ENCODE measurements at places on chromosomes 12 and 14. TPM values are rescaled to one million over a fixed set of nuclear protein-coding genes. Genes with fewer than 3 reads are reported as not detected.

DNA sequence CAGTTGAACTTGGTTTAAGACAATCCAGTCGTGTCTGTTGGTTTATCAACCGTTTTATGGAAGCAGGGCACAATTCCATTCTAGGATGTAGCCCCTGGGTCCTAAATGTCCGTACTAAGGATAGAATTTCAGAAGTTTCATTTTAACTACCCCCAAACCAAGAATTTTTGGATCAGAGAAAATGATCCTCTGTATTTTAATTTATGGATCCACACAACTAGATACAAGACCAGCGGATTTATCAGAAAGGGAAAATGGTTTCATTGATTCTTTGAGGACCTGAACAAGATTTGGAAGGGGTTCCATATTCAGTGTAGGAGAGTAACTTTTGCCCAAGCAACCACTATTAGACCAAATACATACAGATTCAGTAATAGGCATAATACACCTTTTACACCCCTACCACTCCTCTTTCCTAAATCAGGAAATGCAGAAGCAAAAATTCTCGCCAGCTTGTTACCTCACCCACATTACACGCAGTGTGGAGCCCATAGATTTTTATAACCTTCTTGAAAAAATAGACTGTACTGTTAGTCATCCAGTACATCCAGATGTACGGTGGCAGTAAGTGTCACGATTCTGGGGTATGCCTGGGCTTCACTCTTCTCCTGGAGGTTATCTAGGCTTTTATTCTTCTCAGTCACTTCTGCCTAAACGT is 1.4 kb upstream of the FBXL14 start:
- no peak for DNase-seq

GRCh38 chr12:25241167-25242020 is 9.3 kb downstream of the KRAS start:
- peak; percentile 28 for DNase-seq

DNA sequence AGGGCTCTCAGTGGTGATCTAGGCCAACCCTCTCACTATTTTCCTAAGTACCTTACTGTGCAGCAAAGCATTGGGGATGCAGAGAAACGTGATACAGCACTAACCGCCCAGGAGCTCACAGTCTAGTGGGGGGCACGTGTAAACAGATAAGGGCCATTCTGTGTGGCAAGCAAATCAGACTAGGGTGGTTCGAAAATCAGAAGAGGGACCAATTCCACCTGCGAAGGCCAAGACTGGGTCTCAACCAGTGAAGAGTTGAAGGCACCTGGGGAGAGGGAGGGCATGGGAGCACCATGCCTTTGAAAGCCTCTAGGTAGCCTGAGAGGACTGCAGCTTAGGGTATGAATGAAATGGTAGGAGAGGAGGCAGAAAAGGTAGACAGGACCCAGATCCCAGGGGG is 2.2 kb downstream of the PITPNM2 start:
- no peak for DNase-seq

- no peak for DNase-seq
Measured at GRCh38 chr12:92614502-92614901, 88.3 kb upstream of the PLEKHG7 start.

DNA sequence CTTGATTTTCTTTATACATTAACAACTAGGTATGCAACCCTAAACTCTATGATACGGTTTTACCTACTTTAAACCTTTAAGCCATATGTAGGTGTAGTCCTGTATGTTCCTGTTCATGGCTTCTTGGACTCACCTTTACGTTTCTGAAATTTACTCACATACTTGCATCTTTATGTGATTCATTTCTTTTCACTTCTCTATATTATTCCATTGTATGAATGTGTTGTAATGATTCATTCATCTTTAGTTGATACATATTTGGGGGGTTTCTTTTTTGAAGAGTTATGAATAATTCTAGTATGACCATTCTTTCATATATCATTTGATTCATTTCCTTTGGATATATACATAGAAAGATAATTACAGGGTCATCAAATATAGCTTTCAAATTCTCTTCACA is 2.4 kb upstream of the TAS2R50 start:
- no peak for DNase-seq

- DNase-seq, result no peak
Measured at GRCh38 chr14:105924951-105925591, 398.7 kb downstream of the TMEM121 start.

IFNG-AS1 gene
- not detected for total RNA-seq

LHX5 gene
- not detected for total RNA-seq
